Fibroblast of the aortic adventitia (primary cell): ENCODE measurements at places on chromosomes 6 and 20. TPM values are rescaled to one million over a fixed set of nuclear protein-coding genes. Genes with fewer than 3 reads are reported as not detected.
A peak's percentile ranks its signal among the peaks of the same experiment; 100 is the strongest.

DNA sequence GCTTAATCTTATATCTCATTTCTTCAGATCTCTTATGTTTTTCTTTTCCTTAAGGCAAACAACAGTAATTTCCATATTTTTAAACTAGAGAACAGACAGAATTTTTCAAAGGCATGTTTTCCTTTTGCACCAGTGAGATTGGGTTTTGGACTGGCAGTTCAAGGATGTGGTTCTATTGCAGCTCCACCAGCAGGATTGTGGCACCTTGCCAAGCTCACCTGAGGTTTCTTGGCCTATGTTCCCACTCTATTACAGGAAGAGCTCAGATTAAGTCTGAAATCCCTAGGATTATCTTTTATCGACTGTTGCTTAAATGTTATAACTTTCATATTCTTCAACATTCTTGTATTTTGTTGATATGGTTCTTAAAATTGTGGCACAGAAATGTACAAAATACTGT is 218.9 kb downstream of the PLCB4 start:
- DNase-seq = no peak

DNA sequence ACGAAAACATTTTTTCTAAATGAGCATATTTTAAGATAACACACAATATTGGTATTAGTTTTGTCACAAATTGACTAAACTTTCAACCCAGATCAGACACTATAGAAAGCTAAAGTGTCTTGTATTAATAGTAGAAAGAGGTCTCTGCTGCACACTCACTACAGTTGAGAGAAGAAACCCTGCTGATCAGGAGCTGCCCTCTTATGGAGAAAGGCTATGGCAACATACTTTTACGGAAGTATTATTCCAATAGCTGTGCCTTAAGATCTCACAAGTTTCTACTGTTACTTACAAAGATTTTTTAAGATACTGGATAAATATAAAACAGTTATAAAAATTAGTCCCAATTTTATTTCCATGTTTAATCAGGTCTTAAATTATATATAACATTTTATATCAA is 155.7 kb downstream of the RIMS1 start:
- DNase-seq = peak; percentile 0

HLA-DPA1 gene
- total RNA-seq = 0.18 and 1.8 TPM in 2 replicates

DNA sequence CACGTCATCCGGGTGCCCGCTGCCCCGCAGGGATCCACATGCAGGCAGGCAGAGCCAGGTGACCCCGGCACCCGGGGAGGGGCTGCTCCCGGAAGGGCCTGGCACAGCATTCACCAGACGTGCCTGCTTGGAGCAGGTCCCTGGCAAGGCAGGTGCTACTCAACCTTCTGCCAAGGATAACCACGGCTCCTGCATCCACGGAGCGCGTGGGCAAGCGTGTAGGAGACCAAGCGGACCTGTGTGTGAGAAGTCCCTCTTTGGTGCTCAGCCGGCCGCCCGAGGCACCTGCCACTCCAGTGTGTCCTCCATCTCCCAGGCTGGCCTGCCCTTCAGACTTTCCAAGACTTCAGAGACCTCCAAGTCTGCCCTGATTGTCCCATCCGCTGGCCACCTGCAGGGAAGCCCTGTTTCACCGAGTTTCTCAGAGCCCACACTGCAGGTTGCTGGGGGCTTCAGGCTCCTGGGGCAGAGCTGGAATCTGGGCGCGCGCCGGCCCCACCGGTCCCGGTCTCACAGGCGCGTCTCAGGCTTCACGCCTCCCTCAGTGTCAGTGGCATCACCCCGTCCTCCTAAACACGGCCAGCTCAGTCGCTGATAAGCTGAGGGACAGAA is 124.3 kb downstream of the DLL1 start:
- no peak for DNase-seq

DNA sequence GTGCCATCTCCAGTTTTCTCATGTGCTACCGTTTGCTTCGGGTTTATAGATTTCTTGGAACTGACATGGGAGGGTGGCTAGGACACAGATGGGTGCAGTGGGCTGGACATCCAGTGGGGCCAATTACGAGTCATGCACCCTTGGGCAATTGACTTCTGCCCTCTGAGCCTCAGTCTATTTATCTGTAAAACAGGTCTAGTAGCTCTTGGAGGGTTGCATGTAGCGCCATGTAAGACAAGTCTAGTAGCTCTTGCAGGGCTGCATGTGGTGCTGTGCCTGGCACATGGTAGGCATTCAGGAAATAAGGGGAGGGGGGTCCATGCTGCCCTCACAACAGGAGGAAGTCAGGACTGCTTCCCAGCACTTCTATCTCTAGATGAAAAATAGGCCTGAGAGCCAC is 15.3 kb downstream of the PMEPA1 start:
- no peak for DNase-seq

GRCh38 chr6:150666071-150666470 is 66.4 kb downstream of the PLEKHG1 start:
- DNase-seq = peak; percentile 5

SLC22A3 gene
- 0.72 and 1.5 TPM in 2 replicates for total RNA-seq

DNA sequence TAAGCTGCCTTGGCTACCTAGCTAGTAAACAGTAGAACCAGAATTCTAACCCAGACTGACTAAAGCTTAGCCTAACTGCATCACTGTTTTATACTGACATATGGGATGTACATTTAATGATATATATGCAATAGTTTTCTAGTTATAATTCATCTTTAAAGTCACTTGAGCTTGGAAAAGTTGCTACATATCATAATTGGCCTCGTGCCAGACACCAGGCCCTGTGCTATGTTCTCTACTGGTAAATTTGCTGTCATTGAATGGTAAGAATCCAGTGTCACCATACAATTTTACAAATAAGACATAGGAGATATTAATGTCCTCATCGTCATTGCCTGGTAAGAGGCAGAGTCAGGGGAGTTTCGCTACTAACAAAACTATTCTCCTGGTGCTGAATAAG is 396.8 kb downstream of the CDKAL1 start:
- peak; percentile 12 for DNase-seq

DNA sequence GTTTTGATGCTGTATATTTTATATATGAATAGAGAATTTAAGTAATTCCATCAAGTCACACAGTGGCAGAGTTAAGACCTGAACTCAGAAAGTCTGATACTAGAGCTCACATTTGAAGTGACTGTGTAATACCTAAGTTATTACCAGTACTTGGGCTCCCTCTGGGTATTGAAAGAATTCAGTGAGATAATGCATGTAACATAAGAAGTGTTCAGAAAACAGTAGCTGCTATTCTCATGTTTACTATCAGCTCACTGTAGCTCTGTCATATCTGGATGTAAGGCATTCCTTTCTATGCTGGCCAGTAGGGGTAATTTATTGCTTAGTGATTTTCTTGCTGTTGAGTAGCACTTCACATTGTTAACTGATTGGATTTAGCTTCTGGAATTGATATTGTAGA is 44.6 kb downstream of the NKX2-4 start:
- DNase-seq = peak; percentile 59
